KBM-7 (cell line): ENCODE measurements at places on chromosomes 2 and 18.

DNA sequence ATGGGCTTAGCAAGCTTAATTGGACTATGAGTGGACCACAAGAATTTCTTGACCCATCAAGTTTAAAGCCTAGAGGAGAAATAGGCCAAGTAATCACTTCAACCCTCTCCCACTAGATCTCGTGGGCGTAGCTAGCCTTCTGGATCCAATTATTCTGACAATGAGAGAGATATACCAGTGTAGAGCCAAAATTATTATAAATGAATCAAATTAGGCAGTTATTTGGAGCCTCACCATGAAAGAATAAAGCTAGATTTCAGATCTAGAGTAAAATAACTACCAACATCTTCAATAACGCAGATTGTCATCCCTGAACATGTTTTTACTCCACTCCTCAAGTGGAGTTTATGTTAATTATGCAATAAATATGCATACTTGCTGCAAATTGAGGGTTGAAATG, 143.9 kb upstream of the CDH20 start:
- no peak for DNase-seq

DNA sequence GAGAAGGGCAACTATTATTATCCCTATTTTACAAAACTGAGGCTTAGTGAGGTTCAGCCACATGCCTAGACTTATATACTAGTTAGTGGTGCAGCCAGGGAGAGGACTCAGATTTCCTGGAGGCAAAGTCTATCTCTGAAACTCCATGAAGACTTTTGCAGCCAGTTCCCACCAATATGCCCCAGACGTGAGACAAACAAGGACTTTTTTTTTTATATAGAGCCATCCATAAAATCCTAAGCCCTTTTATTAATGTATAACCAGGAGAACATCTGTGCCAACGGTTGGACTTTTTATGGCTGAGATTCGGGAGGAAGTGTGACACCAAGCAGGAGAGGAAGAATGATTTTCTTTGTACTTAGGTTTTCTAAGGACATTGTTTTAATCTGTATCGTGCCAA, 29.9 kb downstream of the LIPG start:
- DNase-seq = no peak

- no peak for DNase-seq
Measured at GRCh38 chr2:187419808-187420207, 28.2 kb downstream of the CALCRL start.

DNA sequence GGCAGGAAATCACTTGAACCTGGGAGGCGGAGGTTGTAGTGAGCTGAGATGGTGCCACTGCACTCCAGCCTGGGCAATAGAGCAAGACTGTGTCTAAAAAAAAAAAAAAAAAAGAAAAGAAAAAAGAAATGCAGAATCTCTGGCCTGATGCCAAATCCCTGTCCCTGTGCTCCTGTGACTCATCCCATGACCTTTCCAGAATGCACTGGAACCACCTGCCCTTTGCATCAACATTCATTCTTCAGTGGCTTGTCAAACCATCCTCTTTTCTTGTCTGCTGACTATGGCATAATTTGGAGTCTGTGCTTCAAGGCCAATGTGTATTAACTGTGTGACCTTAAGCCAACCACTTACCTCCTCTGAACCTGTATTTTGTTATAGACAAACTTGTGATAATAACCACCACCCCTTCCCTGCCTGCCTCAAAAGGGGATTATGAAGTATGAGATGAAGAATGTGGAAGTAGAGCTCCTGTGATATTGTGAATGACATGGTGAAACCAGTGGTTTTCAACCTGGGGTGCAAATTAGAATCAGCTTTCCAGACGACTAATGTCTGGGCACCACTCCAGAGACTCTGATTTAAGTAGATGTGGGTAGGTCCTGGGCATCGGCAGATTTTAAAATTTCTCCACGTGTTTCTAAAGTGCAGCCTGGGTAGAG, 189.3 kb downstream of the CLIP4 start:
- no peak for DNase-seq

- no peak for DNase-seq
Measured at GRCh38 chr2:181275643-181276070, 181.5 kb upstream of the ITGA4 start.

DNA sequence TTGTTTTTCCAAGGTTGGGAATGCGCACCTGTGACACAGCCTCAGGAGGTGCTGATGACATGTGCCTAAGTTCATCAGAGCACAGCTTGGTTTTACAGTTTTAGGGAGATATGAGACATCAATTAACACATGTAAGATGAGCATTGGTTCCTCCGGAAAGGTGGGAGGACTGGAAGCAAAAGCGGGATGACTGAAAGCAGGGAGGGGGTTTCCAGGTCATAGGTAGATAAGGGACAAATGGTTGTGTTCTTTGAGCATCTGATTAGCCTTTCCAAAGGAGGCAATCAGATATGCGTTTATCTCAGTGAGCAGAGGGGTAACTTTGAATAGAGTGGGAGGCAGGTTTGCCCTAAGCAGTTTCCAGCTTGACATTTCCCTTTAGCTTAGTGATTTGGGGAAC, 26.3 kb downstream of the CAPG start:
- DNase-seq = no peak

GRCh38 chr2:216551234-216552068, 52.8 kb downstream of the RPL37A start:
- DNase-seq = no peak

DNA sequence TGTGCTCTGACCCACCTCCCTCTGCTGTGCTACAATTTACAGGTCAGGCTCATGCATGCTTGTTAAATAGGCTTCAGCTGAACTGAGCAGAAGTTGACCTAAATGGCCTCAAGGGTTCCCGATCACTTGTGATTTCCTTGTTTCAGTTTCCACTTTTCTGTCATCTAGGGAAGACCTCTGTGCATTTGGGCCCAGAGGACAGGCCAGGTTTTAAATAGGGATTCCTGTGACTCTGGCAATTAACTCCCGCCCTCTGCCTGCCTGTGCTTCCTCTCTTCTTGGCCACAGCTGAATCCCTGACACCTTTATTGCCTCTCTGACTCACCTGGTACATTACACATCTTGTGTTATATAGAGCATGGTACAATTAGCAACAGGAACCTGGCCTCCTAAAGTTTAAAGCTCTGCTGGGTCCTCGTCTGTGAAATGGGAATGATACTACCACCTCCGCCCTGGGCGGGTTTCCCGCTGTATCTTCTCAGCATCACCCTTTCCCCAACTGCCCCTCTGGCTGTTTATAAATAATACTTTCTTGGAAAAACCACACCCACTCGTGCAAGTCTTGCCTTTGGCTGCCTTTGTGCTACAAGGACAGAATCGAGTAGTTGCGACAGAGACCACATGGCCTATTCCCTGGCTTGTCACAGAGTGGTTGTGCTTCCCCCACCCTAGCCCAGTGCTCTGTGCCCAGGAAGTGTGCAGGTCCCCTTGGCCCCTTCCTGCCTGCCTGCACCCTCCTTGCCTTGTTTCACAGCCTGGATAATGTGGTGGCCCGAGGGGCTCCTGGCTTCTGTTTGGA, 7.9 kb downstream of the CABLES1 start:
- peak; percentile 63 for DNase-seq
